ENCODE measurements at places on chromosomes 2 and 18.

GRCh38 chr2:200382874-200383273 is 76.4 kb downstream of the SPATS2L start:
- no peak for DNase-seq

DNA sequence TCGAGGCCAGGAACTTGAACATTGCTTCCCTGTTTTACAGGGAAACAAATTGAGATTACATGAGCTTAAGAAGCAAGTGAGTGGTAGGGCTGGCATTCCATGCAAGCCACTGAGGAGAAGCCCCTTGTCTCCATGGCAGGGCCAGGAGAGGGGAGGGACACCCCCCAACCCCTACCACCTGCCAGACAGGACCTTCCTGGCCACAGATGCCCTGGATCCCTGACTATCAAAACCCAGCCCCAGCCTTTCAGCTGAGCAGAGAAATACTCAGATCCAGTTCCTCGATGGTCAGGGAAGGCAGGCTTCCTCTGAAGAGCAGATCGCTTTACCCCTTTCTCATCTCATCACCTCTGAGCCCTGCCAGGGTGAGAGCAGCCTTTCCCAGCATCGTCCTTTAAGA is 53.8 kb upstream of the ALPP start:
- no peak for DNase-seq

DNA sequence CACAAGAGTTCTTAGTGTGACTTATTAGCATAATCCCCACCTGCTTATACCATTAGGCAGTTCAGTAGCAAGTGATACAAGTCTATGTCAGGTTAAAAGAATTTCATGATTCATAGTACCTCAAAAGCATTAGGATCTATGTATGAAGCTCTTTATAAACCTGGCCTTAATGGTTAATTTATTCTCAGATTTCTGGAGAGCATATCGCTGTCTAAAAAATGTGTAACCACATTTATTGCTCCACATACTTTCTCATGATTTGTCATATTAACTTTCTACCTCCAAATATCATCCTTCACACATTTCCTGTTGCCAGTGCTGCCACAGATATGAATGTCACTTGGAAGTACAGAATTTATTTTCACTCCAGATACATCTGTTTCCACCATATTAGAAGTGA is 332.8 kb upstream of the MAP2 start:
- no peak for DNase-seq

DNA sequence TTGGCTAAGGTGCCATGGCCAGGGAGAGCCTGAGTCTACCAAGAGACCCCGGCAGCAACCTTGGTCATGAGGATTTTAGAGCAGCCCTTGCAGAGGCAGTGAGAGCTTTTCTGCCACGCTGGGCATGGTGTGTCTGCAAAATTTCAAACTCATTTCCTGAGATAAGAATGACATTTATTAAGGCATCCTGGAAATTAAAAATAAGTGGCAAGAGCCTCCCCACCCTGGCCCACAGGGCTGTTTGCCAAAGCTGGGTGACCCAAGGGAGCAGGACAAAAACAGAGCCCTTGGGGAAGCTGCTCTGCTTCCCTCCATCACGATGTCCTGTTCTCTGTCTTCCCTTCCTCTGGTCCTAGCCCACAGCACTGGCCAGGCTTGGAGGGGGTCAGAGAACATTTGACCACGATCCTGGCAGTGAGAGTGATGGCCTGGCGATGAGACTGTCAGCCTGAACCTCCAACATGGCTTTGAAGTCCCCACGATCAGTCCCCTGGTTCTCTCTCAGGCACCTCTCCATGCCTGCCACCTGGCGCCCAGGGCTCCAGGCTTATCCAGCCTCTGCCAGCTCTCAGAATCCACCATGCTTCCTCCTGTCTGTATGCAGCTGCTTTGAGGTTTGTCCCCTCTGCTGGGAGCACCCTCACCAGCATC is 68.9 kb upstream of the RMDN2 start:
- no peak for DNase-seq

GRCh38 chr18:55605733-55606338 is 17.8 kb upstream of the TCF4 start:
- DNase-seq = no peak

DNA sequence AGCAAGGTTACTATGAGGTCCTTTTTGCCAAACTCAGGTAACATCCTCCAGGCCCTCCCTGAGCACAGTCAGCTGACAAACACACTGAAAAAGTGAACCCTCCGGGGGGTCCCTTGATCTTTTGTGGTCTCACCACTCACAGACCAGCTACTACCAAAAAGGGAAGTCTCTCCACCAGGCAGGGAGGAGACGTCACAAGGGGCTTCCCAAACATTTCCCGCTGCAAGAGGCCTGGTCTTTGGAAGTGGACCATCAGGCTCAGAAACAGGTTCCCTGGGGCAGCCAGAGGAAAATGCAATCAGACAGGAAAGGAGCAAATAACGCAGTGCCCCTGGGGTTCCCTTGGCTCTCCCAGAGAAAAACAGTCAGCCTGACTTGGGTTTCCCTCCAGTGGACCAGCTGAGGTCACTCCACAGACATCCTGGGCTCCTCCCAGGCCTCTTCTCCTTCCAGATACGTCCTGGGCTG is 38.7 kb upstream of the POMC start:
- DNase-seq = no peak

DNA sequence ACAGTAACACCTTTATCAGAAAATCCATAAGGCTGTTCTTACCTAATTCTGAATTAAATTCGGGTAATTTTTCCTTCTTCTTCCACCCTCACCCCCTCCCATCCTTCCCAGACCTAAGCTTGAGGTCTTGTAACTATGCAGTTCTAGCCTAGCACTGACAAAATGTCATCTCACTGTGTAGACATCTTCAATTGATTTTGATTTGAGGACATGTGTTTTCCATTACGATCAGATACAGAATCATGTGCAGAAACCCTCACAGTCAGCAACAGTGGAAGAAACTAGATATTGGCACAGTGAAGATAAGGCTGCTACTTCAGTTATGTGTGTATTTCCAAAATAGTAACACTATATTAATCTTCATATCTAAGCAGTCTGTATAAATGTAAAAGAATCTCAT is 244.6 kb downstream of the THSD7B start:
- DNase-seq = no peak

DNA sequence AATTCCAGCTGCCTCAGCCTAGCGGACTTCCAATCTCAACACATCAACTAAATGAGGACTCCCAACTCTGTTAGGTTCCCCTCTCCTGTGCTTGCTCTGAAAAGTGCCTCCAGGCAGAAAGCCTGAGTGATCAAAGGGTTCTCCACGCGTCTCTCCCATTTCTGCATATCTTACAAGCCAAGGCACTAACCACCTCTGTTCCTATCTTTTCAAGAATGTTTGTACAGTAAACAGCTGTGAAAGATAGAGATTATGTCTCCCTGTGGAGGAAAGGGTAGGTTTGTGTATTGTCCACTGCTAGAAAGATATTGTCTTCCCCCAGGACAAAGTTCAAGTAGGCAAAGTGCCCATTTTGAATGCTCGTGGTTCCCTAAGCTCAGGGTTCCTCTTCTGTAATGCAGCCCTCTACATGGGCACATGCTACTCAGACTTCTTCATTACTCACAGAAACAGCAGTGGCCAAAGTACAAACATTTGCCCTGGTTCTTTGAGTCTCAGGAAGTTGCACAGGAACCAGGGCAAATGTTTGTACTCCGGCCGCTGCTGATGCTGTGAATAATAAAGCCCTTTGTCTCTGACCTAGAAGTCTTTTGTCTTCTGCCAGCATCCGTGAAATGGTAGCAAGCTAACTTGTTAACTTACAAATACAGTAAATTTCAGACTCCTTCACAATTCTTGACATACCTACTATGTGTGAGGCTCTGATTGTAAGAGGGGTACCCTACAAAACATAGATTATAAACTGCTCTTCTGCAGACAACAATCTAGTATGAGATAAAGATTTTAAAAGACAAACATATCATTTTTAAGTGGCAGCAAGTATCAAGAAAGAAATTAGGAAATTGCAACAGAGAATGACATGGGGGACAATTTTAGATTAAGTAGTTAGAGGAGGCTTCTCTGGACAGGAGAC is 44.5 kb downstream of the PKDCC start:
- DNase-seq = no peak

- no peak for DNase-seq
These were observed 9.9 kb upstream of the YPEL5 start for GRCh38 chr2:30136764-30137444.

DNA sequence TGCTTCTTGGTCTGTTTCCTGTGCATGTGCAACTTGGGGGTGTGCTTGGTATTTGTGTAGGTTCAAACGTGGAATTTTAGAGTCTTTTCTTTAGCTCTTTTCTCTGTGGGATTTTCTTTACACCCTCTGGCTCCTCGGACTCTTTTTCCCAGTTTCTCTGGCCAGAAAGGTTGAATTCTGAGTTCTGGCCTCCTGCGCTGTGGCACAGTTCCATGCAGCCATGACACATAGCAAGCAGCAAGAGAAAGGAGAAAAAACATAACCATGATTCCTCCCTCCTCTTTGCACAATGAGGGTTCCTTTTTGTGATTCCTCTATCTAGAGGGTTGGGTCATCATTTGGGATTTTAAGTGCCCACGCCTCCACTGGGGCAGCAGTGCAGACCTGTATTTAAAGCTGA is 33.8 kb downstream of the TMEM182 start:
- no peak for DNase-seq

DNA sequence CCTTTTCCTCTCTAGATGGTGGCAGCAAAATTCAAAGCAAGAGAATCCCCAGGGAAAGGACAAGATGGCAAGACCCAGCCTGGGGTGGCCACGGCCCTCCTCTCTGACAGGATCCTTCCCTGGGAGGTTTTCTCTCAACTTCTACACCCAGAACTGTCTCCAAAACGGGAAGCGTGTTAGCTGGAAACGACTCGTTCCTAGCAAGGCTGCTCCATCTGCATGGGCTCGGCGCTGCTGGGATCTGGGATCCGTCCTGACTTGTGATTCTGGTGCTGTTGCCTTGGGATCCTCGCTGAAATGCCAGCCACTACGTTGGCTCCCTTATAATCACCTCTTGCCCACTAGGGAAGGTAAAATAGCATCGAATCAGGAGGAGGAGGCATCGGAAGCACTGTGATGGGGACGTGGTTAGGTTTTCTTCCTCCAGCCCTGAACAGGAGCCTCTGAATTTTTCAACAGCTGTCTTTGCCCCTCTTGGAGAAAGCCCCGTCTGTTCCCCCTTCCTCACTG is 514.8 kb upstream of the MYT1L start:
- no peak for DNase-seq

- no peak for DNase-seq
These were observed 114.4 kb upstream of the COPS8 start for GRCh38 chr2:236971131-236971821.

GRCh38 chr2:131413148-131413747 is 49.3 kb upstream of the RAB6D start:
- peak; percentile 53 for DNase-seq

- DNase-seq = no peak
These were observed 100.0 kb upstream of the GLS start for GRCh38 chr2:190780594-190780993.

GRCh38 chr2:31979018-31979417 is 31.8 kb downstream of the MEMO1 start:
- no peak for DNase-seq

DNA sequence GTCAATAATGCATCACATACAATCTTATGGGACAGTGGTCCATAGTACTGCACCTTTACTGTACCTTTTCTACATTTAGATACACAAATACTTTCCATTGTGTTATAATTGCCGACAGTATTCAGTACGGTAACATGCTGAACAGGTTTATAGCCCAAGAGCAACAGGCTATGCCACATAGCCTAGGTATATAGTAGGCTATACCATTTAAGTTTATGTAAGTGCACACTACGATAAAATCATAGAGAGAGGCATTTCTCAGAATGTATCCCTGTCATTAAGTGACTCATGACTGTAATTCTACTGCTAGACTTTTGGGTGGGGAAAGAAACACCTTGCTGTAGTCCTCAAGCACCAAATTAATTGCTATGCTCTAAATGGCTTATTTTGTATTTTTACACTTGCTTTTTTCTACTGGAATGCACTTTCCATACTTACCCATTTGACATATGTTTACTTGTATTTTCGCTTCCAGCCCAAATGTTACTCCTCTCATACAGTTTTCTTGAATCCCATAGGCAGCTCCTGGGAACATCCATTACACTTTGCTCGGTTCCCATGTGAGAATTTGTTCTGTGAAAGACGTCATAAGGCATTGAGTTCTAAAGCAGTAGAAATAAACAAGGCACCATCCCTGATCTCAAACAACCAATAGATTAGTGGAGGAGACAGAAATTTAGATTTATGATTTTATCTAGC is 714.0 kb upstream of the ID2 start:
- DNase-seq = no peak

DNA sequence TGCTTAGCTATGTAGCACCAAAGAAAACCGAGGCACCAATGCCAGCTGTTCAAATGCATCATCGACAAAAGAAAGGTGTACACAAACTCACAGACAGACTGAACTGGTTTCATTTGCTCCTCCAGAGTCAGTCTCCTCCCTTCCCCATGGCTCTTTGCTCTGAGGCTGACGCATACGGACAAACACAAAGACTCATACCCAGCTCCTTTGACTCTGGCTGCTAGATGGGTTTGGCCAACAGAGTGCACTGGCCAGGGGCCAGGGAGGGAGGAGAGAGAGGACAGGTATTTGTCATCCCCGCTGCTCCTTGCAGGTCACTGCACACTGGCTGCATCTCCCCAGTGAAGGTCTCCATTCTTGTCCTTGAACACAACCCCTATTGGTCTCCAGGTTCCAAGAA is 40.7 kb downstream of the DNER start:
- no peak for DNase-seq

DNA sequence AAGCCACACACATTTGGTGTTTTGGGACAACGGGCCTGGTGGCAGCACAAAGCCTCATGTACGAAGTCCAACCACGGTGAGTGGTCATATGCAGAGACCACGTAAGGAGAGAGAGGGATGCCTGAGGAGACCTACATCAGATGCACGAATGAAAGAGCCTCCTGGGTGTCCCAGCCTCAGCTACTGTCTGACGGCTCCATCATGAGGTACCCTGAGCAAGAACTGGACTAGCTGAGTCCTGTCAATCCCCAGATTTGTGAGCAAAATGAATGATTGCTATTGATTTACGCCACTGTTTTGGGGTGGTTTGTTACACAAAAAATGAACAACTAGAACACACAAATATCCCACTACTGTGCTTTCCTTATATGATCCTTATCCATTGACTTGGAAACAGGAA is 275.7 kb upstream of the KYNU start:
- DNase-seq = no peak

DNA sequence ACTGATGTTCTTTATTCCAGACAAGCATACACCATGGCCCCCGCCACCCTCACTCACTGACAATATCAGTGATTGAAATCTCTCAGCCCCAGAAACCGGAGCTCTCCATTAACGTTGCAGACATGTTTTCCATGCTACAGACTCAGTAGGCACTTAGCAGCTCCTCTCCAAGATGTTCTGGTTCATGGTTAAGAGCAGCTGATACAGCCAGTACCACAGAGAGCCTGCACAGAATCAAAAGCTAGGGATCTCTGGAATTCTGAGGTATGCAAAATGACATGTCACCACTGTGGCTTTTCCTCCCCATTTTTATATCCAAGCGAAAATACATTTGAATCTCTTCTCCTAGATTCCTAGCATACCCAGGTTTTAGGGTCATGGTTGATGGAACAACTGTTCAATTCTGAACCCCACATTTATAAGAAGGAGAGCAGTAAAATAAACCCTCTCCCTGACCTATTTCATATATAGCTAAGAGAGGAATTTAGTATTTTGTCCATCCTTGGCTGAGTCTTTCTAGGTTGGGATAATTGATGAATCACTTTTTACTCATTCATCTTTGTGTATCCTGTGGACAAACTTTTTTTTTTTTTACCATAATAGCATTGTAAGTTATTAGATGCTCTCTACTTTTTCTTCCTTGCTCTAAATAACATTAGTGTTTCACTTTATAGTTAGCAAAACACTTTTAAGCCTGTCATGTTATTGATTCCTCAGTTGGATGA is 488.4 kb upstream of the PIK3C3 start:
- DNase-seq = no peak

- DNase-seq = no peak
These were observed 45.5 kb upstream of the FOSL2 start for GRCh38 chr2:28347193-28347592.
